ENCODE measurements at places on chromosomes 12 and 14. TPM values are rescaled to one million over a fixed set of nuclear protein-coding genes. Genes with fewer than 3 reads are reported as not detected.

Gene FAM181A
- not detected for total RNA-seq

Gene RASSF8
- total RNA-seq = not detected

Gene TAS2R46
- total RNA-seq = 1.1 TPM

GRCh38 chr12:19434538-19434937 is 4.8 kb upstream of the AEBP2 start:
- no peak for DNase-seq
- no peaks in the 10 kb centered on the region for H3K36me3 ChIP-seq
- H3K4me1 ChIP-seq = peaks cover 18% of the 10 kb centered on the region
- H3K27me3 ChIP-seq = no peaks in the 10 kb centered on the region

- no peak overlapping the region for H3K4me3 ChIP-seq
- DNase-seq = no peak
- peaks cover 34% of the 10 kb centered on the region for H3K4me1 ChIP-seq
- H3K27ac ChIP-seq = no peak overlapping the region
- no peaks in the 10 kb centered on the region for H3K27me3 ChIP-seq
These were observed 27.0 kb upstream of the FOXN3 start for GRCh38 chr14:89444044-89444443.

DNA sequence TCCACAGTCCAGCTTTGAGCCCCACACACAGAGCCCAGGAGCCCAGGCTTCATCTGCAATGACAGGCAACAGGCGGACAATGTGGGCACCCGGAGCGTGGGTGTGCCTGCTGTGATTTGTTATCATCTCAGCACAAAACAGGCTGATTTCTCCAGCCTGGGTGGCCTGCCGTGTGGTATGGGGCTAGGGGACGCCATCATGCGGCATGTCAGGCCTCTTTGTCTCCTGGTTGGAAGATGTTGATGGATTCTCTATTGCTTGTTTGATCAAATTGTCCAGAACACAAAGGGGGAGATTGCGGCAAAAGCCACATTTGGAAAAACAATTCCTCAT is 147.1 kb downstream of the KIF26A start:
- H3K27me3 ChIP-seq = no peaks in the 10 kb centered on the region
- no peak overlapping the region for H3K4me3 ChIP-seq
- H3K36me3 ChIP-seq = no peaks in the 10 kb centered on the region
- H3K27ac ChIP-seq = no peak overlapping the region

- DNase-seq = no peak
- peak overlapping the region; percentile 65 for H3K4me3 ChIP-seq
- H3K36me3 ChIP-seq = no peaks in the 10 kb centered on the region
- peaks cover 6% of the 10 kb centered on the region for H3K27me3 ChIP-seq
- H3K27ac ChIP-seq = no peak overlapping the region
These were observed 927 bp upstream of the LRP6 start for GRCh38 chr12:12267742-12268200.

DNA sequence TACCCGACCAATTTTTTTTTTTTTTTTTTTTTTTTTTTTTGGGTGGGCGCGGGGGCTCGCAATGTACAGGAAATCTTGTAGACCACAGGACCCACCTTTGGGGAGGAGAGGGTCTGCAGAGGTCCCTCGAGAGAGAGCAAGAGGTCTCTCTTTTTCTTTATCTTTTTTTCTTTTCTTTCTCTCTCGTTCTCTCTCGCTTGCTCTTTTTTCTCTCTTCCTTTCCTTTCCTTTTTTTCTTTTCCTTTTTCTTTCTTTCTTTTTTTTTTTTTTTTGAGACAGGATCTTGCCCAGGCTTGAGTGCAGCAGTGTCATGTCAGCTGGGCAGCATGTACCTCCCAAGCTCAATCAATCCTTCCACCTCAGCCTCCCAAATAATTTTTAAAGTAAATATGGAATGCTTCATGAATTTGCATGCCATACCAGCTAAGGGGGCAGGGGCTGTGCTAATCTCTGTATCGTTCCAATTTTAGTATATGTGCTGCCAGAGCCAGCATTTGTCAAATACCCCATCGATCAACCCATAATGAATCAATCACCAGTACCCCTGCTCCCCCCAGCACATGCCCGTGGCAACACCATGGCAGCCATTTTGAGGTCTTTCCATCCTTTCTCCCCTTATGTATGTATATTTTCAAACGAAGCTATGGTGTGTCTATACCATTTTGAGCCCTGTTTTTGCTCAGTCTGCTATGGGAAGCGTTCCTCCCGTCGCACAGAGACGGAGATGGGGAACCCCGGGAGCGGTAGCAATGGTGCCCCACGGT is 9.3 kb downstream of the PAPLN start:
- peak overlapping the region; percentile 6 for H3K4me3 ChIP-seq
- H3K36me3 ChIP-seq = no peaks in the 10 kb centered on the region
- no peak overlapping the region for H3K27ac ChIP-seq
- no peak for DNase-seq
- H3K27me3 ChIP-seq = no peaks in the 10 kb centered on the region

GRCh38 chr12:56753566-56753965 is 1.4 kb upstream of the PRIM1 start:
- H3K27ac ChIP-seq = no peak overlapping the region
- H3K4me1 ChIP-seq = peaks cover 10% of the 10 kb centered on the region
- no peaks in the 10 kb centered on the region for H3K27me3 ChIP-seq

DNA sequence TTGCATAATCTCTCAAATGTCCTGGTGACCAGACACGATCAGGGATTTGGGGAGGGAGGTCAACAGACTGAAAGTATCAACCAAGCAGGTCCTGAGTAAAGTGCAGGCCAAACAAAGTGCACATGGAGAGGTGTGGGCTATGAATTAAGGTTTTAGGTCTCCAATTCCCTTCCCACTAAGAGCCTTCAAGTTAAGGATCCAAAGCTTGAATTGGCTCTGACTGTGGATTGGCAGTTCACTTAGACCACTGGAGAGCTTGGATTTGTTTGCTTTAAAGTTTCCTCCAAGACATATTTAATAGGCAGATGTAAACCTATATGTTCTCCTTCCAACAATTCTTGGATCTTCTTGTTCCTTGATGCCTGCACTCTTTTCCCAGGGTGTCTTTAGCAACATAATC is 129.6 kb upstream of the IGF1 start:
- no peaks in the 10 kb centered on the region for H3K36me3 ChIP-seq
- no peak for DNase-seq
- no peaks in the 10 kb centered on the region for H3K27me3 ChIP-seq
- H3K4me3 ChIP-seq = no peak overlapping the region
- H3K27ac ChIP-seq = no peak overlapping the region
- H3K4me1 ChIP-seq = no peaks in the 10 kb centered on the region

- H3K27me3 ChIP-seq = no peaks in the 10 kb centered on the region
- no peak overlapping the region for H3K27ac ChIP-seq
- no peak overlapping the region for H3K4me3 ChIP-seq
- no peak for DNase-seq
These were observed 1.8 kb downstream of the MYH6 start for GRCh38 chr14:23406244-23406643.

GRCh38 chr14:74913986-74914573 is 9.0 kb downstream of the RPS6KL1 start:
- no peak overlapping the region for H3K27ac ChIP-seq
- H3K36me3 ChIP-seq = no peaks in the 10 kb centered on the region
- DNase-seq = no peak
- H3K4me3 ChIP-seq = no peak overlapping the region
- H3K4me1 ChIP-seq = no peaks in the 10 kb centered on the region
- no peaks in the 10 kb centered on the region for H3K27me3 ChIP-seq

- H3K4me1 ChIP-seq = peaks cover 10% of the 10 kb centered on the region
- no peaks in the 10 kb centered on the region for H3K36me3 ChIP-seq
- no peak overlapping the region for H3K4me3 ChIP-seq
- no peak for DNase-seq
- H3K27ac ChIP-seq = no peak overlapping the region
- H3K27me3 ChIP-seq = no peaks in the 10 kb centered on the region
These were observed 6.4 kb upstream of the BRF1 start for GRCh38 chr14:105307052-105307727.

GRCh38 chr12:124487066-124487833 is 80.2 kb downstream of the NCOR2 start:
- no peak overlapping the region for H3K27ac ChIP-seq
- no peaks in the 10 kb centered on the region for H3K4me1 ChIP-seq
- no peak for DNase-seq
- H3K4me3 ChIP-seq = no peak overlapping the region
- H3K36me3 ChIP-seq = no peaks in the 10 kb centered on the region
- H3K27me3 ChIP-seq = no peaks in the 10 kb centered on the region

DNA sequence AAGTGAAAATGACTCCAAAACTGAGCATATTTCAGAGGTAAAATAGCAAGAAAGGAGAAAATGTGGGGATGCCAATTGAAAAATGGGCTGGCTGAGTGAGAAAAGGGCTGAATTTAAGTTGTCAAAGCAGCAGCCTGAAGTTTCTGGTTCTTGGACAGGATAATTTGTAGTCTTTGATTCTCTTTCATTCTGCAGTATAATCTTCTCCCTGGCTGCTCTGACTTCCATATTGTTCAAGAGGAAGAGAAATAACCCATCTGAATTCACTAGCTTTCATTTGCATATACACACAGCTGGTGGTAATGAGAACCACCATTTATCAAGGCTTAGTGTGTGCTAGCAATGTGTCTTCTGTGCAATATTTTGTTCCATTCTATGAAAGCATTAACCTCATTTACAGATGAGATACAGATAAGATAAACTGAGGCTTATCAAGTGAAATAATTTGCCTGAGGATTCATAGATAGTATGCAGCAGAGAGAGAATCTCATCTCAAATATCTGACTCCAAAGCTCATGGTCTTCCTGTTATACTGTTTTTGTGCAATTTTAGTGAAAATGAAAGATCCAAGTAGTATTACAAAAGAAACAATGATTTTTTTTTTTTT is 184.2 kb downstream of the TMTC2 start:
- H3K36me3 ChIP-seq = no peaks in the 10 kb centered on the region
- H3K27me3 ChIP-seq = no peaks in the 10 kb centered on the region
- no peak overlapping the region for H3K27ac ChIP-seq
- no peaks in the 10 kb centered on the region for H3K4me1 ChIP-seq
- H3K4me3 ChIP-seq = no peak overlapping the region

GRCh38 chr12:19946550-19946949 is 421.8 kb upstream of the PDE3A start:
- no peak overlapping the region for H3K4me3 ChIP-seq
- no peak overlapping the region for H3K27ac ChIP-seq
- no peaks in the 10 kb centered on the region for H3K4me1 ChIP-seq

- no peaks in the 10 kb centered on the region for H3K36me3 ChIP-seq
- H3K27ac ChIP-seq = no peak overlapping the region
- H3K4me3 ChIP-seq = no peak overlapping the region
- DNase-seq = no peak
These were observed 68.8 kb downstream of the CD163L1 start for GRCh38 chr12:7375145-7375543.

- no peaks in the 10 kb centered on the region for H3K36me3 ChIP-seq
- no peak for DNase-seq
- H3K27ac ChIP-seq = no peak overlapping the region
- H3K27me3 ChIP-seq = no peaks in the 10 kb centered on the region
These were observed 4.5 kb upstream of the CACNA2D4 start for GRCh38 chr12:1922985-1923384.

GRCh38 chr12:55955800-55956508 is 9.9 kb downstream of the PMEL start:
- peaks cover 34% of the 10 kb centered on the region for H3K36me3 ChIP-seq
- no peaks in the 10 kb centered on the region for H3K27me3 ChIP-seq
- no peak overlapping the region for H3K27ac ChIP-seq
- H3K4me3 ChIP-seq = no peak overlapping the region
- peak; percentile 66 for DNase-seq

All from CD4-positive, alpha-beta memory T cell (primary cell).